NCI-H226 (cell line): ENCODE measurements at places on chromosomes 5 and 9.

GRCh38 chr5:141528291-141528984, 39.6 kb downstream of the PCDHGC5 start:
- DNase-seq, result no peak

DNA sequence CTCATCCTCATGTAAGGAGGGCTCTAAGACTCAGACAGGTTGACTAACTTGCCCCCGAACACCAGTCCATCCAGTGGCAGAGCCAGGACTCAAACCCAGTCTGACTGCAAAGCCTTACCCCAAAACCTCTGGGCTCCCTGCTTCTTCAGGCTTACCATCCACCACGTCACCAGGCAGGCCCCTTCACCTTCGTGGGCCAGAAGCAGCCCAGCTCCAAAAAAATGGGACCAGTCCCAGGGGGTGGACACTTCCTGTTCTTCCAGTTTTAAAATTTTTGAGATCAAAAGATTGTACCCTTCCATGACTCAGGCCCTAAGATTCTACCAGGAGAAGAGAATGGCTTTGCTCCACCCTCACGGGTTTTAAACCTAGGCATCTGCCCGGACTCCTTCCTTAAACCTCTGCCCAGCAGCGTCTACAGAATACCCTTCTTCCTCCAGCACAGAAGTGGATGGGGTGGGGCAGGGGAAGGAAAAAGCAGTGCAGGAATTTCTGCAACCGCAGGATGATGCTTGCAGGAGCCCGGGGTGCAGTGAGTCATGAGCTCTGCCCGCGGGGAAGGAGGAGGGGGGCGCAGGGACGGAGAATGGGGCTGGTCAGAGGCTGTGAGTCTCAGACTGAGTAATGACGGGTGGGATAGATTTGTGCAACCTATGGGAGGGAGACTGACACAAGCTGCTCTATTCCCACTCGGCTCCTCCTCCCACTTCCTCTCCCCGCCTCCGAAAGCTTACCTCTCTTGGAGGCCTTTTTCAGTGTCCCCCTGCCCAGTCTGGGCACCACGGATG, 50.4 kb upstream of the STXBP1 start:
- peak; percentile 99 for DNase-seq

DNA sequence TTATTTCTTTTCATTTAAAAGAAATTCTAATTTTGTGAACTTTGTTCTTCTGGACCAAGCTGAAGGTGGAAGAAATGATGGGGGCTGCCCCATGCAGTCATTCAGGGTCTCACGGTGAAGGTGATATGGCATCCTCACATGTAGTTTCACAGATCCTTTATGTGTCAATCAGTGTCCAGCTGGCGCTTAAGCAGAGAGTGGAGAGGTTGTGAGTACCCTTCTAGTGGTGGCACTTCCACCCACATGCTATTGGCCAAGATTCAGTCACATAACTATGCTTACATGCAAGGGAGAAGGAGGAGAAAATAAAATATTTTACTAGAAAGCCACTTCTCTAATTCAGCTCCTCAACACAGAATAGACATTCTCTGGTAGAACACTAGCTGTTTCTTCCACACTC, 34.7 kb downstream of the PLPPR1 start:
- no peak for DNase-seq

DNA sequence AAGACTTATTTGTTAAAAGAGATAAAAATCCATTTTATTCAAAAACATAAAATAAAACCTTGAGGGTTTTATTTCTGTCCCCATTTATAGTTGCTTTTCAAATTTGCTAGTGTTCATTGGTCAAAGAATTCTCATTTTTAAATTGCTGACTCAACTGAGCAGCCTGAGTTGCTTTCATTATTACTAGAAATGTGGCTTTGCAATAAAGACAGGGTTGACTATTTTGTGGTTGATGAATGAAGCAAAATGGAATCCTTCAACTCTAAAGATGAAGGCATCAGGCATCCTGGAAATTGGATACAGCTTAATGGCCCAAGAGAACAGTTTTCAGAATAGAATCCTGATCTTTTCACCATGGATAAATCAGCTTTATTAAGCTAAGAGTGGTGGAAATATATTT, 23.9 kb upstream of the PPP3R2 start:
- no peak for DNase-seq

DNA sequence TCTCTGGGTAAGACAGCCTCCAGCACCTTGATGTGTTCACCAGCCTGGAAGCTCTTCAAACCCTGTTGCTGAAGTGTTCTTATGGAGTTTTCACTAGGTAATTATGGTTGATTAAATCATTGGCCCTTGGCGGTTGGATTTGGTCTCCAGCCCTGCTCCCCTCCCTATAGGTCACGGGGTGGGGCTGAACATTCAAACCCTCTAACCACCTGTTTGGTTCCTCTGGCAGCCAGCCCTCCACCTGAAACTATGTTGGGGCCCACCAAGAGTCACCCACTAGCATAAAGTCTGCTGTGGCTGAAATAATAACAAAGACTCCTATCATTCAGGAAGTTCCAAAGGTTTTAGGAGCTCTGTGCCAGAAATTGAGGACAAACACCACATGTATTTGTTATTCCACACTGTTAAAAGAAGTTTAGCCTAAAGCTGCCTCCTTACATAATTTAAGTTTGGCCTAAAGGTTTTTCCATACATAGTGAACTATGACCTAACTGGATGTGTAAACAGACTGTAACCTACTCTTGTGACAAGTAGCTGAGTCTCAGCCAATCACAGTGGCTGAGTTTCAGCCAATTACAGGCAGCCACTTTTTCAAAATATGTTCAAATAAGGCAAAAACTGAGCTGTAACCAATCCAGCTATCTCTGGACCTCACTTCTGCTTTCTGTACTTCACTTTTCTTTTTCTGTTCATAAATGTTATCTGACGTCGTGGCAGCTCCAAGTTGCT, 34.8 kb downstream of the TMEM252 start:
- no peak for DNase-seq
